MCF 10A (cell line): ENCODE measurements at places on chromosomes 6 and 20. TPM values are rescaled to one million over a fixed set of nuclear protein-coding genes. Genes with fewer than 3 reads are reported as not detected.

TMEM63B gene
- 22.3 and 22.6 TPM in 2 replicates for total RNA-seq

OR2J3 gene
- not detected in 2 replicates for total RNA-seq

SYNCRIP gene
- 126 and 161 TPM in 2 replicates for total RNA-seq

VSTM2L gene
- total RNA-seq = 15.6 and 16.4 TPM in 2 replicates

C20orf204 gene
- total RNA-seq = 1.1 and 2.0 TPM in 2 replicates

ZSCAN23 gene
- total RNA-seq = 3.0 and 4.7 TPM in 2 replicates

DNA sequence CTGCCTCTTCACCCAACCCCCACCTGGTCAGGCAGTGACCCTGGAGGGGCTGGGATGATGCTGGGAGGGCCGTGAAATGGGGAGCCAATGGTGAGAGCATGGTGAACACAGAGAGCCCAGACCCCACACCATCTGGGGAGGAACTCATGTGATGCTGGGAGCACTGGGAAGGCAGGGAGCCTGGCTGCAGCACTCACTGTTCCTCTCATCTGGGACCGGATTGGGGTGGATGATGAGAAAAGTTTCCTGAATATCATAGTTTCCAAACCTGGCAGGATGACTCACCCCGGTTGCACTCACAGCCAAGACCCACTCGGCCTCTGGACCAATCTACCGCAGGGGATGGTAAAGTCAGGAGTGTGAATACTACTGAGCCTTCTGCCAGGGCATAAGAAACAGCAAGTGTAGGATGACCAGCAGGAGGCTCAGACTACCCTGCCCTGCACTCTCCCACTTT is 21.8 kb downstream of the ULBP1 start:
- DNase-seq = peak; percentile 57

GRCh38 chr6:7730784-7731227 is 4.9 kb downstream of the BMP6 start:
- DNase-seq = peak; percentile 69

DNA sequence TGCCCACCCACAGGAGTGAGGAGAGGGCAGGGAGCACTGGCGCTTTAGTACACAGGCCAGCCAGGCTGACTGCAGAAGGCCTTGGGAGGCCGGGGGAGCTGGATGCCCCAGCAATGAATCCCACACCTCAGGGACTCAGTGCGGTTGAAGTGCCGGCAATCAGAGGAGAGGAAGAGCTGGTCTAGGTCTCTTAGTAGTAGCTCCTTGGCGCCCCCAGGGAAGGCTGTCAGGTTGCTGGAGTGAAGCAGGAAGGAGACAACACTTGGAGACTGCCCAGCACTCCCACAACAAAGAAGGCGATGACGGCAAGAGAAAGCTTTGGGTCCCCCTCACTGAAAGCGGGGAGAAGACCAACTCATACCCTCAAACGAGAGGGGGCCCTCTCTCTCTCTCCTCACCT is 8.3 kb upstream of the TNXB start:
- no peak for DNase-seq

- DNase-seq = peak; percentile 39
These were observed 16.0 kb upstream of the NKX2-2 start for GRCh38 chr20:21529863-21530262.

DNA sequence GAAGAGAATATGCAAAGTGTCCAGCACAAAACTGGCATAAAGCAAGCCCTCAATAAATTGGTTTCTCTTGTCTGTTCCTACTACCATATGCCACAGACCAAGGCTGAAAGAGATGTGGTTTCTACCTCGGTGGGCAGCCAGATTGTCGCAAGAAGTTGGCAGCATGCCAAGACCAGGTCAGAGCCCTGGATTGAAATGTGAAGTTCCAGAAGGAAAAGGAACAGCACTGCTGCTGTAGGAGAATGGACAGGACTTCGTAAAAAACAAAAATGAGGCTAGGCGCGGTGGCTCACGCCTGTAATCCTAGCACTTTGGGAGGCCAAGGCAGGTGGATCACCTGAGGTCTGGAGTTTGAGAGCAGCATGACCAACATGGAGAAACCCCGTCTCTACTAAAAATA is 22.1 kb downstream of the MRPL14 start:
- no peak for DNase-seq

- no peak for DNase-seq
These were observed 8.4 kb upstream of the HLA-DOA start for GRCh38 chr6:33017694-33018353.

- DNase-seq = no peak
These were observed 76.0 kb downstream of the MKKS start for GRCh38 chr20:10357974-10358373.

- no peak for DNase-seq
These were observed 232.3 kb downstream of the NFATC2 start for GRCh38 chr20:51310216-51310615.

- peak; percentile 97 for DNase-seq
These were observed 112.1 kb upstream of the IYD start for GRCh38 chr6:150256618-150257272.

DNA sequence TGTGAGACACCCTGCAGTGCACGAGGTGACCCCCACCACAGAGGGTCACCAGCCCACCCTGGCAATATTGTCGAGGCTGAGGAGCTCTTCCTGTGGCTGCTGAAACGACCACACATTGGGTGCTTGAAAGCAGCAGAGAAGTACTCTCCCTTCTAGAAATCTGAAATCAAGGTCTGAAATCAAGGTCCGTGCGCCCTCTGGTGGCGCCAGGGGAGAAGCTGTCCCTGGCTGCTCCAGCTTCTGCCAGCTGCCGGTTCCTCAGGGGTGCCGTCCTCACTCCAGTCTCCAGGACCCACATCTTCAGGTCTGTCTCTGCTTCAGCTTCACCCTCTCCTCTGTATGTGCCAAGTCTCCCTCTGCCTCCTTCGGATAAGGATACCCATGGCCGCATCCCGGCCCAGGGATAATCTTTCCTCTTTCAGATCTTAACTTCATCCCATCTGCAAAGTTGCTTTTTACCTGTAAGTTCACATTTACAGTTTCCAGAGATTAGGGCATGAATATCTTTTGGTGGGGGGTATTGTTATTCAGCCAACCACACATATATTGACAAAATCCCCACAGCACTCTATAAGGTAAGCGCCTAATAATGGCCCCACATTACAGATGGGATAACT is 108.3 kb upstream of the PHACTR3 start:
- peak; percentile 65 for DNase-seq

DNA sequence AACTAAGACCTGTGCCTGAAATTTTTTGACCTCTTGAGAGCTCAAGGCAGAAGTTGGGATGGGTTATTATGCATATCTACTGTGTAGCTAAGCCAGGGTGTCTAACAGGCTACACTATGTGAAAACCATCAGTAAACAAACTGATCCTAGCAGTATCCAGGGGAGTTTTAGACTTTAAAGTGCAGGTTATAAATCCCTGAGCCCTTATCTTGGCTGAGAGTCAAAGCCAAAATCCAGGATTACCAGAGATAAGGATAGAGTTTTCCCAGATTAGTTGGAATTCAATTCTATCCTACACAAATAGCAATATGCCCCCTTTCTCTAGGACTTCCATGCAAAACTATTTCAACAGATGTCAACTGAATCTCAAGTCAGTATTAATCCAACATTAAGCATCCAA is 1229.7 kb downstream of the GRIK2 start:
- DNase-seq = no peak

DNA sequence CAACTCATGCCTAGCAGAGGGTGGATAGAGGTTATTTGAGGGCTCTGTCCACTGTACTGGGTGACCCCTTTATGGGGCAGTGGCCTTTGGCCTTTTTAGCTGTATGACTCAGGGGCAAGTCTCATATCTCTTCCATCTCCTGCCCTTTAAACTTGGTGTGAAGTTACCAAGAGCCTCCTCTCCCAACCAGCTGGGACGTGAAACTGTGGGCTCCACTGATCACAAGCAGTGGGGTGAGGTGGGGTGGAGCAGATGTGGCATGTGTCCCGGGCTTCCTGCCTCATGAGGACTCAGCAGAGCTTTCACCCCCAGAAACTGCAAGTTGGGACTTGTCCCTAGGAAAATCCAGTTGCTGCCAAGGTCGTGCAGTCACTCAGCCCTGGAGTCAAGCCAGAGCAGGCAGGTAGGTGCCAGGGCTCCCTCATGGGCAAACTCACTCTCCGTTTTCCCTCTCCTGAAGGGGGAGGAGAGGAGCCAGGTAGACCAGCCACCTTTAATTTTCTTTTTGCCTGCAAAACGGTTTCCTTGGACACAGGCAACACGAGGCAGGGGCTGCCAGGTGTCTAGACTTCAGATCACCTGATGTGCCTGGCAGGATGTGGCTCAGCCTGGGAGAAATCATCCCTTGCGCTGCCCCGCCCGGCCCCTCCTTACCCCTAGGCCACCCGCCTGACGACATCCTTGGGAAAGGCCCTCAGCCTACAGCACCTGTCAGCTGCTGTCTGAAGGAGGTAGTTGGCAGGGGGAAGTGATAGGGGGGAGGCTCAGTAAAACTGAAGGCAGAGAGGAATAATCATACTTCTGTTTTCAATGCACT is 4.0 kb downstream of the CDKN1A start:
- DNase-seq = peak; percentile 95

GRCh38 chr6:14095437-14095836 is 22.1 kb upstream of the CD83 start:
- DNase-seq = no peak

- DNase-seq = no peak
These were observed 2.0 kb downstream of the FIG4 start for GRCh38 chr6:109693111-109693510.

- no peak for DNase-seq
These were observed 236.9 kb downstream of the ATXN1 start for GRCh38 chr6:16524380-16524707.

DNA sequence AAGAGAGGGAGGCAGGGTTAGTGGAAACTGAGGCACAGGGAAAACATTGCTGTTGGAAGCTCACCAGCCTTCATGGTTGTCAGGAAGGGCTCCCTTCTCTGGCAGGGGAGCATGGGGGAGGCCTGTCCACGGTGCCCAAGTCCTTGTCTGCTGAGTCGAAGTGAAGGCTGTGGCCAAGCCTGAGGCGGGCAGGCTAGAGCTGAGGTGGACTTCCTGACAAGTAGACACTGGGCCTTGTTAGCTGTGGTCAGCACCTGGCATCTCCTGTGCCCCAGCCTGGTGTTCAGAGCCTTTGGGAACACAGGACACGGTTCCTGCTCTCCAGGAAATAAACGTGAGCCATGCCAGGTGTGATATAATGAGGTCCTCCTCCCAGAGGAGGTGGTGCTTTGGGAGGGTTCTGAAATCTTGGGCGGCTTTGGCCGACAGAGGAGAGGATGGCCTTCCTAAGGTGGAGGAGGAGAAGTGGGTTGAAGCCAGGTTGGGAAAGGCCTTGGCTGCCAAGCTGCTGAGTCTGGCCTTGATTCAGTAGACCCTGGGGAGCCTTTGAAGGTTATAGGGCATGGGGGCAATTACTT is 138.4 kb upstream of the RNF24 start:
- DNase-seq = peak; percentile 30

DNA sequence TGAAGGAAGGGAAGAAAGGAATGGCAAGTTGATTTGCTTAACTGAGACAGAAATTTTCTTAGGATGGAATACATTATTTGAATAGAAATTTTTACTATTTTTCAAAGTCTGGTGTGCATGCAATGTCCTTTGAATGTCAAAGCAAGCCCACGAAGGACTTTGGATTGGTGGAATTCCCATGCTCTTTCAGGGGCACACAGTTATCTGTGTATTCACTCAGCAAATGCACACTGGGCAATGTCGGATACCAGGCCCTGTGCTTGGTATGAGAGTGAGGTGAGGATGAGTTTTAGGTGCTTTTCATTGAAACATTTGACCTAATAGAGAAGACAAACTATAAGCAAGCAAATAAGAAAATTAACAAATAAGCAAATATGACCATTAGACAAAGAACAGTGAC is 73.3 kb downstream of the SYCP2L start:
- no peak for DNase-seq

DNA sequence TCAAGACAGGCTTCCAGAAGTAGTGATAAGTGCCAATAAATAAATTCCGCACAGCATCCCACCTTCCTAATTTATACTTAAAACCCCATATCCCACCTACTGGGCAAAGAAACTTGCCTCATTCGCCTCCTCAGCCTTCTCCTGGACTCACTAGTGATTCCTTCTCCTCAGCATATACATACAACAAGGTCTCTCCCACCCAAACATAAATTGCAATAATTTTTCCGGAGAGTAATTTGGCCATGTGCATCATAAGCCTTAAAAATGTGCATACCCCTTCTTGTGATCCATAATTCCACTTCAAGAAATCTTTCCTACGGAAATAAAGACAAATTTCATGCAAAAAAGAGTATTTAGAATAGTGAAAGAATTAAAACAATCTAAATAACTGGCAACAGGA is 26.8 kb downstream of the RANBP9 start:
- DNase-seq = no peak

GRCh38 chr20:50478162-50478990 is 31.8 kb upstream of the PTPN1 start:
- DNase-seq = peak; percentile 79

DNA sequence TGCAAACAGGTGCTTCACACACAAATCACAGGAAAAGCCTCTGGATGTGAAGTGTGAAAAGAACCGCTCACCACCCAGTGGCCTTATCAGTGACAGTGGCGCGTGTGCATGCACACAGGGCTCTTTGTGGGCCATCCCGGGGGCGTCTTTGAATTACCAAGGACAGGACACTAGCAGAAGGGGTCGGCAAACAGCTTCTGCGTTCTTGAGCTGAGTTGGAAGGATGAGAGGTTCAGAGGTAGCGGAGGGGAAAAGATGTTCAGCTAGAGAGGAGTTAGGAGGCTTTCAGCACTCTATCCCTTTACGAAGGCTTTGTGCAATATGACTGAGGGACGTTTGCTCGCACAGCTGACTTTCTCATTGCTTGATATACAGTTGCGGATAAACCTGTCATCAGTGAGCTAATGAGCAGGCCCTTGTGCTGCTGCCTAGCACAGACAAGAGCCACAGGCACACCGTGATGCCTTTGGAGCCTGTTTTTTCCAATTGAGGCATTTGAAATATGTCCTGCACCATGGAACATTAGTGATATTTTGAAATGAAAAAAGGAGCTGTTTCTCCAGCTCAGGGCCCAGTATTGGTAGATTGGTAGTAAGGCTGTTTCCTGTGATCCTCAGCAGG is 83.1 kb downstream of the IYD start:
- no peak for DNase-seq

- no peak for DNase-seq
These were observed 80.6 kb downstream of the ADGB start for GRCh38 chr6:146679386-146679785.

GRCh38 chr20:45433316-45433715 is 17.4 kb downstream of the PIGT start:
- peak; percentile 10 for DNase-seq

DNA sequence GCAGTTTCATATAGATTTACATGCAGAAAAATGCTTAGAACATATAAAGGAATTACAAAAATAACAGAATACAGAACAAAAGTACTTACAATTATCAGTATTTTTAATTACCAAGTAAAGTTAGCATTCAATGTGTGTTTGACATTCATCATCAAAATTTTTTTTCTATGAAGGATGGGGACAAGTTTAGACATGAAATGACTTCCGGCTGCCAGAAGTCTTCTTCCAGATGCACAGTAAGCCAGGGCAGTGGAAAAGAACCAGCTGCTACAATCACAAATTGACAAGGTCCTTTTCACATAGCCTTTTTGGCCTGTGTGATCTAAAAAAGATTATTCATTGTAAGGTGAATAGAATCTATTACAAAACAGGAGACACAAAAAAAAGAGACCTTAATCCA is 73.8 kb downstream of the HUS1B start:
- DNase-seq = peak; percentile 43
